IPS DF 19.7 (cell line): ENCODE measurements at places on chromosomes 6 and 20.

DNA sequence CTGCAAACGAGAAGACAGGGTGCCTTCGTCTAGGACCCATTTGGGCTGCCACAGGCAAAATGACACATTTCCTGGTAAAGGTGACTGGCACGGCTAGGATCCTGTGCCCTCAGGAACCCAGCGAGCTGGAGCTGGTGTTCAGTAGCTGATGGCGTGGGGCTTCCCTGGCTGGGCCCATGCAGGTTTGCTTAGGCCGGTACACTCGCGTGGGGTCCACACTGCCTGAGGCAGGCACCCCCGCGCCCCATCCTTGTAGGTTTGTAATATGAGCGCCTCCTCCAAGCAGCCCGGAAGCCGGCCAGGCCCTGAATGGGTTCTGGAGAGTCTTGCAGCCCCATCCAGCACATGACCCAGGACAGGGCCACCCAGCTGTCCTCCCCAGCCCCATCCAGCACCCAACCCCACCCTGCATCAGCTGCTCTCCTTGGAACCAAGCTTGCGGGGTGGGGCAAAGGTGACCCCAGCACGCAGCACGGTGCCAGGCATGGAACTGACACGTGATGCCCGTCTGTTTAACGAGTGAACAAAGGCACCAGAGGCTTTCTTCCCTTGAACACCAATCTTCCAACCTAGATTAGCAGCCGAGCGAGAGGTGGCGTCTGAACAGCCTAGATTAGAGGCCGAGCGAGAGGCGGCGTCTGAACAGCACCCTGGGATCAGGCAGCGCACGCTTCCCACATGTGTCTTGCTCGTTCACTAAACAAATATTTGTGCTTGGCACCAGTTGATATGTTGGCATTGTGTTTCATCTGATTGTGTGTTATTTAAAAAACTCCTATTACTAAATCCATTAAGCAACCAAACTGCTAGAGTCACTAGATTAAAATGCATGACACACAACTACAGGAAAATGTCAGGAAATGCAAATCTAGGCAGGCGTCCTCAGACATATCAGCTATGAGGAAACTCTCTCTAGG is 112.1 kb downstream of the DLL1 start:
- DNase-seq = no peak

DNA sequence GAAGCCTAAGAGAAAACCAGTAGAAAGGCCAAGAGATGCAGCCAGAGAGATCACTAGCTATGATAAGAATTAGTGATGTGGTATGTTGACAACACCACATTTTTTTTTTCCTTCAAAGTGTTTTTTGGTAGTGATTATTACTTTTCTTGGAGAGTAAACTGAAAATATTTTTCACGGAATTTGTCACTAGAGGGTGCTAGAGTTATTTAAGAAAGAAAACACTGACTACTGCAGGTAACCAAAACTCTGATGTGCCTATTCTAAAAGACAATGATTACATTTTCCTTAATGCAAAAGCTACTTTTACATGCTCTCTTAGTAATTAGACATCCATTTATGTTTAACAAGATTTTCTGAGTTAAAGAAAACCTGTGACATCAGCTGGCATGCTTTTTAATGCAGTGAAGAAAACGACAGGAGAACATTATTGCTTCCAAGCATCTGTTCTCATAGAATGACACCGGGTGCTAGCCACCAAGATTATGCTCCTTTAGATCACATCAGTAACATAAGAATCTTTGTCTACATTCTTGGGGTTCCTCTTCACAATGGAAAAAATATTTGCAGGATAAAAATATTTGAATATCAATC is 28.8 kb downstream of the RWDD2A start:
- no peak for DNase-seq

DNA sequence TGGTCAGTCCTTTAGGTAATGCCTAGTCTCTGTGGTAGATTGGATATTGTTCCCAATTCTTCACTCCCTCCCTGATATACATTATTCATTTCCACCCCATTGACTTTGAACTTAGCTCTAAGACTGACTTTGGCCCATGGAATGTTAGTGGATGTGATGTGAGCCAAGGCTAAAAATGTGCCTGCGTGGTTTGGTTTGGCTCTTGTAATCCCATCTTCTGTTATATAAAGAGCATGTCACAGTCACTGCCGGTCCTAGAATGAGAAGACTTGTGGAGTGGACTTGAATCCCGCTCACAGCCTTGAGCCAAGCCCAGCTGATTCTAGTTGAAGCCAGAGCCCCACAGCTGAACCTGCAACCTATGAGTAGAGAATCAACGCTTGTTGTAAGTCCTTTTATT is 23.6 kb upstream of the DNAAF9 start:
- no peak for DNase-seq

GRCh38 chr6:85092226-85092625 is 327.8 kb upstream of the TBX18 start:
- no peak for DNase-seq

DNA sequence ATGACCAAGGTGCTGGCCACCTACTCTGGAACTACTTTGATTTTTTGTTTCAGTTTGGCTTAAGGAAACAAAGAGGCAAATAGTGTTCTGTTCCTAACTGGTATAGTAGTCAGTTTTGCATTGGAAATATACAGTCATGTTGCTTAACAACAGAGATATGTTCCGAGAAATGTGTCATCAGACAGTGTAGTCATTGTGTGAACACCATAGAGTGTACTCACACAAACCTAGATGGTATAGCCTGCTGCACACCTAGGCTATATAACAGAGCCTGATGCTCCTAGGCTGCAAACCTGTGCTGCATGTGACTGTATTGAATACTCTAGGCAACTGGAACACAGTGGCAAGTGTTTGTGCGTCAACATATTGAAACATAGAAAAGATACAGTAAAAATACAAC is 80.4 kb downstream of the ARID1B start:
- no peak for DNase-seq

DNA sequence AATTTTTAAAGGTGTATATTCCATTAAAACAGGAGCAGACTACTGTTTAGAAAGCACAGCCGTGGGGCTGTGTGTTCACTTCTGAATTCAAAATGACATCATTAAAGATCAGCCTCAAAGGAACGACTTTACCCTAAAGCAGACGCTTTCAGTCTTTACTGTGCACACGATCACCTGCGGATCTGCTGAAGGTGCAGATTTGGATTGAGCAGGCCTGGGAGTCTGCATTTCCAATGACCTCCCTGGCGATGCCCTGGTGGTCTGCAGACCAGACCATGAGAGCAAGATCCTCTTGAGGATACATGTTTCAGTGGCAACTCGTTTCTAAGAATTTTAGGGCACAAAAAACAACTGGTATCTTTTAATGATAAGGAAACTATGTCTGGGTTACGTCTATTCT is 27.2 kb downstream of the TXNDC5 start:
- no peak for DNase-seq

GRCh38 chr6:128886706-128887105 is 3.8 kb downstream of the LAMA2 start:
- no peak for DNase-seq

DNA sequence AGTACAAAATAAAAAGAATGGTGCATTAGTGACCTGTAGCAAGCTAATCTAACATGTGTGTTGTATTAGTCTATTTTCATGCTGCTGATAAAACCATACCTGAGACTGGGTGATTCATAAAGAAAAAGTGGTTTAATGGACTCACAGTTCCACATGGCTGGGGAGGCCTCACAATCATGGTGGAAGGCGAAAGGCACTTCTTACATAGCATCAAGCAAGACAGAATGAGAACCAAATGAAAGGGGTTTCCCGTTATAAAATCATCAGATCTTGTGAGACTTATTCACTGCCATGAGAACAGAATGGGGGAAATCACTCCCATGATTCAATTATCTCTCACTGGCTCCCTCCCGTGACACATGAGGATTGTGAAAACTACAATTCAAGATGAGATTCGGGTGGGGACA is 45.4 kb upstream of the AIG1 start:
- DNase-seq = no peak

DNA sequence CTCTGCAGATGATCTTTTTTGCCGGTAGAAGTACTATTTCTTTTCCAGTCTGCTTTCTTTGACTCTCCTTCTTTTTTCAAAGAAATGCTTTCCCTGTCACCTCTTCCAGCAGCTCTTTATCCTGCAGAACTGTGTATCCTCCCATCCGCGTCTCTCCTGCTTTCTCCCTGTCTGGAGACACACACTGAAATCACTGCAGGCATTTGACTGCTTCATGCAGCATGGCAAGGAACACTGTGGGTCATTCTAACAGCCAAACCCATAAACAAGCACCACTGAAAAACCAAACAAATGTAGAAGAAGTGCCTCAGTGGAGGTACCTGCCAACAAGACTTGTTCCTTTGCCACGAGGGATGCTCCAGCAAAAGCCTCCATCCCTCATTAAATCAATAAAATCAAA is 403.7 kb upstream of the CITED2 start:
- DNase-seq = no peak
